ENCODE measurements at places on chromosomes 5 and 9.

DNA sequence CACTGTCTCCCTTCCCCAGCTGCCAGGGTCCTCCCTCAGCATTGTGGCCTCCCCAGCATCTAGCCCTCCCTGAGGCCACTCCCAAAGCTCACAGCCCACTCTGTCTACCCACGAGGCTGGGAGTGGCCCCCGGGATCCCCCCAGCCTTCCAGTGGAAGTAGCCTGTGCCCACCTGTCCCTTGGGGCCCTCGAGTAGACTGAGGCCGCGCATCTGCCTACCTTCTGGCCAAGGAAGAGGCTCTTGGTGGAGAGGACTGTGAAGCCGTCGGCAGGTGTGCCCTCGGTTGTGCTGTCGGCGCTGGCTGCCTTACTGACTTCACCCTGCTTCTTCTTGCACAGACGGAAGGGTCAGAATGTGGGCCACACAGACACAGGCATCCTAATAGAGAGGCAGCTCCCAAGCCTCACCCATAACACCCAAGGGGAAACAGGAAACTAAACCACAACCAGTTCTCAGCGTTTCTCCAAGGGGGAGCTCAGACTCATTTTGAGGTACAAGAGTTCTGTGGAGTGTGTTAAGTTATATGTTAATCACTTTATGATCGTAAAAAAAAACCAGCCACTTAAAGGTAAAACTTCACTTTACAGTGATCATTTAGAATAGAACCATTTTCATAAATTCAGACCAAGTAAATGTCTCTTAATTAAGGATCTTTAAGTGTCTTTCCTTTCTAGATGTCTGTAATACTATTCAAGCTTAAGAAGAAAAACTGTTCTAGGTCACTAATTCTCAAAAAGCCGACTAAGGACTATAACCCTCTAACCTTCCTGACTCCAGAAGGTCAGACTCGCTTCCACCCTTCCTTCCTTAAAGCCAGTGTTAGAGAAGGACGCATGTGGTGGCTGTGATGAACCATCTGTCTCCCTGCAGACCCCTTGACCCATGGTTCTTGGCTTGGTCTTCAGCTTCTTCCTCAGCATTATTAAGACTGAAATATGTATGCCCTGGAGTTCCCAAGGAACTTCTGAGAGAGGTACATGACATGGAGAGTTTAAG is 38.5 kb downstream of the MACROH2A1 start:
- DNase-seq, result no peak

GRCh38 chr9:93684806-93685543 is 108.6 kb downstream of the PHF2 start:
- DNase-seq, result no peak

DNA sequence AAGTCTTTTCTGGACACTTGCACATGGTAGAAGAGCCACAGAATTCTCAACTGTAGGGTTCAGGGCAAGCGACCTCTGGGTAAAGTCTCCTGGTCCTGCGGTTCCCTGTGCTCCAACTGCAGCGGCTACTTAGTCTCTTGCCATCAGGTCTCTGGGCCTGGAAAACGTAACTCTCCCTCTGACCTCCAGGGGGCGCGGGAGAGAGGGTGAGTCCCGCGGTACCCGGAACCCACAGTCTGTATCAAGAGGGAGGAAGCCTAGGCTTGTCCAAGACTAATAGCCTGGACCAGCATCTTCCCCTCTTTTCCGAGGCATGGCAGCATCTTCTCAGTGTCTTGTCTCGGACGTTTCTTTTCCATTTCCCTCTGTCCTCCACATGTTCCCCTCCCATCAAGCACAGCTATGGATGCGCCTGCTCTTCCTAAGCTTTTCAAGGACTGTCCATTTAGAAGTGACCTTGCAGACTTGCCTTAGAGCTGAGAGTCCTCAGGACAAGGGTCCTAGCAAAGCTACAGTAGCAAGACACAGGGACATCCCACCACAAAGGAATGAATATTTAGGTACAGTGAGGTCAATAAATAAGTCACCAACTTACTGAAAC is 59.3 kb downstream of the FSTL4 start:
- DNase-seq, result no peak

- no peak for DNase-seq
These were observed 41.9 kb upstream of the C5orf24 start for GRCh38 chr5:134803821-134804220.

- peak; percentile 29 for DNase-seq
These were observed 28.3 kb upstream of the GOLPH3 start for GRCh38 chr5:32202394-32202793.

DNA sequence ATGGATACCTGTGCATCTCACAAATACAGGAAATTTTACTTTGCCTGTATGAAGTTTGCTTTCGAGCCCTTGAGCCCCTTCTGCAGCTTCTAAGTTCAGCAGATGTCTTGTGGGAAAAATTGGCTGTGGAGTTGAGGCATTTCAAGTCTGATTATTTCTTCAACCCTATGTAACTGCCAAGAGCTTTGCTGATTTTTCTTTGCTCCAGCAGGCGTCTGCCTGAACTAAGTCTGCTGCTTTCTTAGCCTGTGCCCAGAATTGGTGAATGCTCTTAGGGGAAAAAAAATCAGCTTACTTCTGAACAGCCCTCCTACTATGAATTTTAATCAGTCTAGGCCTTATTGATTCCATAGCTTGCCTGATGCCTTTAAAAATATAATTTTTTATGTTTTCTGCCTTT is 41.2 kb downstream of the RIC1 start:
- no peak for DNase-seq

Measured in BJ (cell line).